ENCODE measurements at places on chromosomes 7 and 10.

DNA sequence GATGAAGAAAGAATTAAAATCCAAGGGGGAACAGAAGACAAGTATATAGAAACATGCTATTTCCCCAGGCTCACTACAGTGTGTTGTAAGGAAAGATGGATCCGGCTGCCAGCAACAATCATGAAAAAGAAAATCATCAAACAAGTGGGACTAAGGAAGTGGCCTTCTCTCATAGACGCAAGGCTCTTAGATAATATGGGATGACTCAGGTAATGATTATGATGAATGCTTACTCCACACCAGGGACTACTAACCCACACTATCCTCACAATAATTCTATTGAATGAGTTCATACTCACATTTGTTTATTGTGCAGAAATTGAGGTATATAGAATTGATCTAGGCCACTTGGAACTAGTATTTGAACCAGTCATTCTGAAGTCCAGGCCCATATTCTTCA lies 111.2 kb upstream of the BET1 start:
- DNase-seq = no peak

- DNase-seq = no peak
Observed at GRCh38 chr10:43264965-43265798, 1.7 kb downstream of the RASGEF1A start.

- DNase-seq = no peak
Observed at GRCh38 chr10:17668435-17669184, 24.7 kb downstream of the STAM start.

DNA sequence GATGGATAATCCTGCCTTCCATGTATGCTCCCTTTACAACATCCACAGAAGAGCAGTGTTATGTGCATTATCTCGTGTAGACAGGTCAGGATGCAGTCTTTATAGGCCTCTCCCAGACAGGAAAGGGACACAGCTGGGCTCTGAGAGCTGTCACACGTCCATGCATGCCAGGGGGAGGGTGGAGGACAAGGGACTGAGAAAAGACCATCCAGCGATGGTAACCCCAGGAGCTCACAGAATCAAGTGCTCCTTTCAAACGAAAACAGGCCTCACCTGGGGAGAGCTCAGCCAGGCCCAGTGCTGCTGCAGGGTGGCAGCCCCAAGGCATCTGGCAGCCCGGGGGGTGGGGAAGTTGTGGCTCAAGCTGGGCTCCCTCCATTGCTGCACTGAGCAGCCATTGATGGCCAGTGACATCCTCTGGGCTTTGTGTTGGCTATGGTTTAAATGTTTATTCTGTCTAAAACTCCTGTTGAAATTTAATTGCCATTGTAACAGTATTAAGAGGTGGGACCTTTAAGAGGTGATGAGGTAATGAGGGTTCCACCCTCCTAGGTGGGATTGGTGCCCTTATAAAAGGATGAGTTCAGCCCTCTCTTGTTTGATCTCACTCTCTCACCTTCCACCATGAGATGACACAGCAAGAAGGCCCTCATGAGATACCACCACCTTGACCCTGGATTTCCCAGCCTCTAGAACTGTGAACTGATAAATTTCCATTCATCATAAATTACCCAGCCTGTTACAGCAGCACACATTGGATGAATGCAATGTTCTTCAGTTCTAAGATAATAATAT lies 15.7 kb downstream of the JCAD start:
- no peak for DNase-seq

- no peak for DNase-seq
Observed at GRCh38 chr10:124306922-124307371, 111.8 kb downstream of the OAT start.

- DNase-seq = no peak
Observed at GRCh38 chr10:5142199-5142598, 42.8 kb downstream of the AKR1C8 start.

DNA sequence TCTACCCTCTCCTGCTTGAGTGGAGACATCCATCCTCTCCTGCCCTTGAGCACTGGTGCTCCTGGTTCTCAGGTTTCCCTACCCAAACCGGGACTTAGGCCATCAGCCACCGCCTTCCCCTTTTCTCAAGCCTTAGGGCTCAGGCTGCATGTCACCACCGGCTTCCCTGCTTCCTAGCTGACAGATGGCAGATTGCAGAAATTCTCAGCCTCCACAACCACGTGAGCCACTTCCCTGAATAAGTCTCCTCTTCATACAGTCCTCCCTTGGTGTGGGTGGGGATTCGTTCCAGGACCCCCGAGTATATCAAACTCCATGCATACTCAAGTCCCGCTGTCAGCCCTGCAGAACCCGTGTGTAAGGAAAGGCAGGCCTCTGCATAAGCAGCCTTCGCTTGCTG lies 203.5 kb upstream of the ZNF32 start:
- no peak for DNase-seq

- no peak for DNase-seq
Observed at GRCh38 chr7:6628045-6628444, 9.1 kb upstream of the ZNF316 start.

- DNase-seq = no peak
Observed at GRCh38 chr7:15446722-15447121, 115.1 kb downstream of the AGMO start.

GRCh38 chr10:84605802-84606201 lies 277.4 kb downstream of the CCSER2 start:
- DNase-seq = no peak

DNA sequence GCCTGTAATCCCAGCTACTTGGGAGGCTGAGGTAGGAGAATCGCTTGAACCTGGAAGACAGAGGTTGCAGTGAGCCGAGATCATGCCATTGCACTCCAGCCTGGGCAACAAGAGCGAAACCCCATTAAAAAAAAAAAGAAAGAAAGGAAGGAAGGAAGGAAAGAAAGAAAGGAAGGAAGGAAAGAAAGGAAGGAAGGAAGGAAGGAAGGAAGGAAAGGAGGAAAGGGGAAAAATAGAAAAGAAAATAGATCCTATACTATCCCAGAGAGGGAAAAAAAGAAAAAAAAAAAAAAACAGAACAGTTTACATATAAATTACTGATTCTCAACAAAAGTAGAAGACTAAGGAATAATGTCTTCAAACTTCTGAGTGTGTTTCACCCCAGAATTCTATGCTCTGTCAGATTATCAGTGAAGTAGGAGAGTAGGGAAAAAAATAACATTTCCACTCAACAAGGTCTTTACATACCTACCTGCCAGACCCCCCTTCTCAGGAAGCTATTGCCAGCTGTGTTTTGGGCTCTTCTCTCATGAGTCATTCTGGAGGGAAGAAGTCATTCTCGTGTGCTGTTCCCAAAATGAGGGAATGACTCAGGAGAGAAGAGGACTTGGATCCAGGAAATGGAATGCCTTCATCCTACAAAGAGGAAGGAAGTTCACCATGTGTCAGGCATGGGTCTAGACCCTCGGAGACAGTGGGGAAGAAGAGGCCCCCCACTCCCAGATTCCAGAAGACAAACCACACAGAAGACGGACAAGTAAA lies 20.9 kb downstream of the RGS10 start:
- DNase-seq = no peak

GRCh38 chr7:154373956-154374355 lies 321.8 kb downstream of the DPP6 start:
- no peak for DNase-seq

DNA sequence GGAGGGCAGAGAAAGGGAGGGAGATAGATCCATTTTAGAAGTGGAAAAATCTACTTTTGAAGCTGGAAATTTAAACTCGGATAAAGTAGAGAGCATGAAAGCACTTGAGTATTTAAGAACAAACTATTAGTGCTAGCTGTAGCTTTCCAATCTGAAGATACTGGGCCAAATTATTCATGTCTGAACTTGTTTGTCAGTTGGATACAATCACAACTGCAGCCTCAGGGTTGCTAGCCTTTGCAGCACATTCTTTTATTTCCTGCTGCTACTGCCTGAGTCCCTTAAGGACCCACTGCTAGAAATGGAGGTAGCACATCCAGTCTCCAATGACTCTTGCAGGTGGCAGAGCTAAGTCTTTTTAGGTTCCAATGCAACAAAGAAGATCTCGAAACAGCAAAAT lies 8.3 kb upstream of the SLC25A13 start:
- no peak for DNase-seq

DNA sequence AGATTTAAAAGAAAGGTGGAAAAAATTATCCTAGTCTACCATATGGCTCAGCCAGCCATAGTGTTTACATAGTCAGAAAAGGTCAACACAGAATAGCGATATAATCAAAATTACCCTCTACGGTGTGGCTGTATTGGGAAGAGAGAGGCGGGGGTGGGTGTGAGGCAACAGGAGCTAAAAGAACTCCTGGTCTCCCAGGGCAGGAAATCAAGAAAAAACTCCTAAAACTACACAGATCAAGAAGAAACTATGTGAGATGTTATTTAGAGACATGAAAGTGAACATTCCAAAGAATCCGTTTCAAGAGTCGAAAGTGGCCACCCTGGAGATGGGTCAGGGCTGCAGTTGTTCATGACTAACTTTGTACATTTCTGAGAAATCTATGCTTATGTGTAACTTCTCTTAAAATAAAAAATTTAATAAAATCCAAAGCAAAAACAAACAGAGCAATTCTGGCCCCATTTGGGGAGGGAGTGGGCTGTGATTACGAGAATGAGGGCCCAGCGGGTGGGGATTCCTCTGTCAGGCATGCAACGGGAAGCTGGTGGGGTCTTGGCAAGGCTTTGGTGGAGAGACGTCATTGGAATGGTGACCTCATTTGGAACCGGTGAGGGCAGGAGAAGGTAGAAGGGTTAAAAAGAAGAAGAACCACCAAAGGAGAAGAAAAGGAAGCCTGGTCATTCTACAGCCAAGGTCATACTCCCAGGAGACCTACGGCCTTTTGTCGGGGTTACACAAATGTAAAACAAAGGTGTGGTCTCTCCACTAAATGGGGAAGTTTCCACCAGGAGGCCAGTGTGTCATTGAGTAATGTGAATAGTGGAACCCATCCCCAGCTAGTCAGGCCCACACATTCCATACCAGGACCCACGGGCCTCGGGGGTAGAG lies 71.2 kb upstream of the DUSP5 start:
- no peak for DNase-seq

DNA sequence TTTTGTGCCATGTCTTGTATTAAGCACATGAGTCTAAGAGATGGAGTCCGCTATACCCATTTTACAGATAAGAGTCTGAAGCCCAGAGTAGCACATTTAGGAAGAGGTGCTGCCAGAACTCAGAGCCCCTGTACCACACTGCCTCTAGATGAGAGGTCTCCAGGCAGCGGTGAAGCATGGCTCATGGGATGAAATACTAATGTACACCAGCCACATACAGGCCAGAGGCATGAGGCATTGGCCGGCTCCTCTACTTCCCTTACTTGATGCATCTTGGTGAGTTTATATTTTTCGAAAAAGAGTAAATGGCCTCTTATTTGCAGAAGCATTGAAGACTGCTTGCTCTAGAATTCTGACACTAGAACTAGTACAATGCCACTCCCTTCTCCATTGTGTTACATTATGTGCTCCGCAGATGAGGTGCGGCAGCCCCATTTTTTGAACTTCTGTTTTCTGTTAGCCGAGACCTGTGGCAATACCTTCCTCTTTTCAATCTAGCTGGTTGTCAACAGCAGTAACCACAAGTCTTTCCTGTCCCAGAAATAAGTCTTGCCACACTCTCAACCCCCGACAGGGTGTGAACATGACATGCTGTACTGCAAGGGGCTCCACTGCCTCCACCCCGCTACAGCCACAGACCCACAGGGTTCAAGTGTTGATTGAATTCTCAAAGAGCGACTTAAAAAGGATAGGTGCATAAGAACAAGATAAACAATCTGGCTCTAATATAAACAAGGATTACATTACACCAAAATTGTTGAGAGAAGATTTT lies 145.3 kb downstream of the CELF2 start:
- peak; percentile 49 for DNase-seq

DNA sequence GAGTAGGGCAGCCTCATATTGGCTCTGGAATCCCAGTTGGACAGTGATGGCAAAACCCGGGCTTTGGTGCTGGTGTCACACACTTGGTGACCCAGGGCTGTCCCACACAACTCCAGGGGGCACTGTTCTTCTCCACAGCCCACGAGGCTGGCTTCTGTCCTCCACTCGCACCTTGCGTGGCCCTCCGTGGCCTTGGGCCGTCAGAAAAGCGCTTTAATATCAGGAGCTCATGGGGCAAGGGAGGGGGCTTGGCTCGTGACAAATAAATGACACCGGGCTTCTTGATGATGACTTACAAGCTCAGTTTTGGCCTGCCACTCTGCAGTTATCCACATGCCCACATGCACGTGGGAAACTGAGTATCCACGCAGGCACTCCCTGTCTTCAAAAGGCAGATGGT lies 8.1 kb downstream of the DOCK1 start:
- no peak for DNase-seq

DNA sequence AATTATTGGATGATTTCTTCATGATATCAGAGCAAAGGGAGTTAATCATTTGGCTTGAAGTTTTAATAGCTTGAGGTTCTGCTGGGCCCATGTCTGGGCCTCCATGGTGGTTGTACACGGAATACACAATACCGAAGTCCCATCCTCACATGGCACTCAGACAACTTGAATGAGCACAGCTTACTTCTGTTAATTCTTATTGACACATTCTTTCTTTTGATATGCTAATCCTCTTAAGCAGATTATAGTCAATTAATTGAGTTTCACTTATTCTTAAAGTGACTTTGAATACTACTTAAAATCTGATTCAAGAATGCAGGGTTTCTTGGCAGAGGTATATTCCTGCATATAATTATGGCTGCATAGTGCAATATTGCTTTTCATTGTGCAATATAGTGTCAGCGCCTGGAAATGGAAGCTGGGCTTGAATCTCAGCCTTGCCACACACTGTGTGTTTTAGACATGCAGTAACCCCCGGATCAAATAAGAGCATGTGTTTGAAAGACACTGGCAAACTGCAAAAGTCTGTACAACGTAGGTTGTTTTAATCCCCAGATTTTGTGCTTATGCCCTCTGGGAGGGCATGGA lies 543.5 kb upstream of the ADARB2 start:
- DNase-seq = no peak

DNA sequence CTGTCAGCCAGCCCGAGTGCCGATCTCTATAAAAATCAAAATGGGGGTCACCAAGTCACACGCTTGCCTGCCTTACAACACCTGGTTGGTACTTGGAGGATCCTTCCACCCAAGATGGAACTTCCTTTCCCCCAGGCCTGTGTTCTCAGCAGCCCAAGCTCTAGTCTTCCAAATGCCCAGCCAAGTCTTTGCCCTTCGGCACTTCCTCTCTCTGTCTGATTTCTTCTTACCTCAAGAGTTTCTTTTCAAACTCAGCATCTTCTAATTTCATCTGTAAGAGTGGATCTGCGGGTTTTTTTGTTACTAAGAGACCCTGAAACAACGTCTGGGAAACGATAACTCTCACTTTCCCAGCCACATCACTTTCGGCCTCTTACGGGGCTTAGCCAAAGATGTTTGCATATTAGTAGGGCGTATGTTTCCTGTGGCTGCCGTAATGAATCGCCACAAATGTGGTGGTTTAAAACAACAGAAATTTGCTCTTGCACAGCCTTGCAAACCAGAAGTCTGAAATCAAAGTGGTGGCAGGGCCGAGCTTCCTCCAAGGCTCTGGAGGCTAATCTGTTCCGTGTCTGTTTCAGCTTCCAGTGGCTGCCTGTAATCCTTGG lies 219.9 kb downstream of the TCF7L2 start:
- no peak for DNase-seq

GRCh38 chr10:61404751-61405150 lies 48.4 kb downstream of the TMEM26 start:
- DNase-seq = no peak
